ENCODE measurements at places on chromosomes 2 and 18.

GRCh38 chr18:46652372-46652771 lies 4.6 kb downstream of the LOXHD1 start:
- DNase-seq = no peak

GRCh38 chr18:59145055-59145454 lies 5.4 kb downstream of the SEC11C start:
- DNase-seq = no peak

- no peak for DNase-seq
Measured at GRCh38 chr18:40307627-40308026, 1647.4 kb upstream of the PIK3C3 start.

DNA sequence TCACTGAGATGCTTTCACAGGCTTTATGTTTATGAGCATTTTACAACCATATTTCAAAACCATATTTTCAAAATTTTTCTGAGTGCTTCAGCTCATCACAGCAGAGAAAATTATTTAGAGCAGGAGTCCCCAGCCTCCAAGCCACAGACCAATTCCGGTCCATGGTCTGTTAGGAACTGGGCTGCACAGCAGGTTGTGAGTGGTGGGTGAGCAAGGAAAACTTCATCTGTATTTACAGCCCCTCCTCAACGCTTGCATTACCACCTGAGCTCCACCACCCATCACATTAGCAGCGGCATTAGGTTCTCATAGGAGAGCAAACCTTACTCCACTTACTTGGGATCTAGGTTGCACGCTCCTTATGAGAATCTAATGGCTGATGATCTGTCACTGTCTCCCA lies 165.6 kb downstream of the SEPTIN10 start:
- no peak for DNase-seq

- DNase-seq = no peak
Measured at GRCh38 chr18:64974391-64975125, 776.3 kb upstream of the CDH7 start.
